Mucosa of descending colon (tissue), 3 donors: ENCODE measurements at places on chromosomes 4 and X.

GRCh38 chrX:45266456-45266855 is 65.8 kb upstream of the DIPK2B start:
- DNase-seq, result no peak

GRCh38 chrX:155514225-155514624 is 55.8 kb upstream of the F8A3 start:
- DNase-seq, result no peak

GRCh38 chrX:150459196-150459595 is 96.1 kb downstream of the MAMLD1 start:
- no peak for DNase-seq

DNA sequence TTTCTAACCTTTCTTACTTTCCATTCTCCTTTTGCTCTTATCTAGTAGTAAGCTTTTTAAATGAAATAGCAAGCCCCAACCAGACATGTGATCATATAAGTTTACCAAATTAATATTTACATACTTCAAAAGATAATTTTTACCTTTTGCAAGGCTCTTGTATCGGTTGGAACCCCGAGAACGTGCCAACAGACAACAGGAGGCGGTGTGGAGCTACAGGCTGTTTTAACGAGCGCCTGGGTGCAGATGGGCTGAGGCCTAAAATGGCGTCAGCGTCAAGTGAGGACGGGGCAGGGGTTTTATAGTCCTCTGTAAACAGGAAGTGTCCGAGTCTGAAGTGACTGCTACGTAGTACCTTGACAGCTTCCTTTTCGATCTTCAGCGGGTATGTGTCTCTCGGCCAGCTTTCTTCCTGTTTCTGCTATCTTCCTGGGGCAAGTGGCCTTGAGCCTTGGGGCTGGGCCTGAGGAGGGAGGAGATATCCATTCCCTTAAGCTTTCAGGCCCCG is 342.7 kb downstream of the GALNTL6 start:
- DNase-seq, result no peak

DNA sequence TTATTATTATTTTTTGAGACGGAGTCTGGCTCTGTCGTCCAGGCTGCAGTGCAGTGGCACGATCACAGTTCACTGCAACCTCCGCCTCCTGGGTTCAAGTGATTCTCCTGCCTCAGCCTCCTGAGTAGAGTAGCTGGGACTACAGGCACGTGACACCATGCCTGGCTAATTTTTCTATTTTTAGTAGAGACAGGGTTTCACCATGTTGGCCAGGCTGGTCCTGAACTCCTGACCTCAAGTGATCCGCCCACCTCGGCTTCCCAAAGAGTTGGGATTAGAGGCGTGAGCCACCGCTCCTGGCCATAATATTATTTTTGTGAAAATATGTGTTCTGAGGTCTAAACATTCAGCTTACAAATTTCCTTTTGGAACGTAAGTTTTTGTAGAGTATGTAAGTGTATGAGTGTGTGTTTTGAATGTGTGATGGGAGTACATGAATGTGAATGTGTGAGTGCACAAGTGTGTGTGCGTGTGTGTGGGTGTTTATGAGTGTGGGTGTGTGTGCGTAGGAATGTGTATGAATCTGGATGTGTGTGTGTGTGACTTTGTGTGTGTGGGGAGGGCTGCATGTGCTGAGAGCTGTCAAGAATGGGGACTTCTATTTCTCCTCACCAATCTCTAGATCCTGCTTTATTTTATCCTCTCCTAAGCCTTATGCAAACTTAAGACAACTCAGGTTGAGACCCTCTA is 5.7 kb upstream of the MGST2 start:
- no peak for DNase-seq

DNA sequence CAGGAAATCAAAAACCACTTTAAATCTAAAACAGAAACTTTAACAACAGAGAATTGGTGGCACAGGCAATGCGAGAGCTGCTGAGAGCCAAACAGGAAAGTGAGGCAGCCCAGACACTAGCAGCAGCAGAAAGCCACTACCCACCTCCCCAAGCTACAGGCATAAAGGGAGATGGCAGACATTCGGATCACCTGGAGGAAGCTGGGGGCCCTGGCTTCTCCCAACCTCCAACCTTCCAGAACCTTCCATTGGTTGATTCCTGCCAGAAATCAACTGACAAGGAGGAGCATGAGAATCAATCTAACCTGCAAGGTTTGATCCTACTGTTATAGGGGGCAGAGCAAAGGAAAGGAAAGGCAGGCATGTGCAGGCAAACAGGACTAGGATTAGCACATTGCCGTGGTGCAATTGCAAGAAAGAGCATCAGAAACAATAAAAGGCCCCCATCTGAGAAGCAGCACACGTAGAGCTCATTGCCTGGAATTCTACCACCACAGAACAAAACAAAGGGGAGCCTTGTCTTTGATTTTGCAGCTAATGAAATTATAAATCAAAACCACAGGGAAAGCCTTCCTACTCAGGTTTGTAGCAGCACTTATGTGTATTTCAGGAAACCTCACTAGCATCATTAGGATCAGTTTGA is 427.3 kb upstream of the RASGEF1B start:
- no peak for DNase-seq

DNA sequence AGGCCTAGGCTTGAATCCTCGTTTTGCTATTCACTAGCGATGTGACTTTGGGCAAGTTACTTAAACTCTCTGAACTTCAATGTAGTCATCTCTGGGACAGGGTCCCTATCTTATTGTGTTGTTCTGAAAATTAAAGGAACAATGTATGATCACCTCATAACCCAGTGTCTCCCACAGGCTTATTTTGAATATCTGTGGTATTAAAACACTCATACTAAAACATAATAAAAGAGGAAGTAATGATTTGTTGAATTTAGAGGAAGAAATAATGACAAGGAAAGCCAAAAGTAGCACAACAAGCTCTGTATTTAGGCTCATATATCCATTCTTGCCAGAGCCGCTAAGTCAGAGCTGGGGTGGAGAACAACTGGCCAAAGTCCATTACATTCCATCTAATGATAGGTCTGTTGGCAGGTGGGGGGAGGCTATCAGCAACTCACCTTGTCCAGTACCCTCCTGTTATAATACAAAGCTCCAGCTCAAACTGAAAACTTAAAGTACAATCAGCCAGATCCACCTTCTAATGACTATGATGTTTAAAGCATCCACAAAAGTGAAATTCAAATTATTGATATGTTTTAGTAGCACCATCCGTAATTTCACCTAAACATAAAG is 64.5 kb upstream of the LSM6 start:
- no peak for DNase-seq

GRCh38 chr4:54440394-54441136 is 211.5 kb downstream of the PDGFRA start:
- no peak for DNase-seq
